ENCODE measurements at places on chromosomes 12 and 14.

DNA sequence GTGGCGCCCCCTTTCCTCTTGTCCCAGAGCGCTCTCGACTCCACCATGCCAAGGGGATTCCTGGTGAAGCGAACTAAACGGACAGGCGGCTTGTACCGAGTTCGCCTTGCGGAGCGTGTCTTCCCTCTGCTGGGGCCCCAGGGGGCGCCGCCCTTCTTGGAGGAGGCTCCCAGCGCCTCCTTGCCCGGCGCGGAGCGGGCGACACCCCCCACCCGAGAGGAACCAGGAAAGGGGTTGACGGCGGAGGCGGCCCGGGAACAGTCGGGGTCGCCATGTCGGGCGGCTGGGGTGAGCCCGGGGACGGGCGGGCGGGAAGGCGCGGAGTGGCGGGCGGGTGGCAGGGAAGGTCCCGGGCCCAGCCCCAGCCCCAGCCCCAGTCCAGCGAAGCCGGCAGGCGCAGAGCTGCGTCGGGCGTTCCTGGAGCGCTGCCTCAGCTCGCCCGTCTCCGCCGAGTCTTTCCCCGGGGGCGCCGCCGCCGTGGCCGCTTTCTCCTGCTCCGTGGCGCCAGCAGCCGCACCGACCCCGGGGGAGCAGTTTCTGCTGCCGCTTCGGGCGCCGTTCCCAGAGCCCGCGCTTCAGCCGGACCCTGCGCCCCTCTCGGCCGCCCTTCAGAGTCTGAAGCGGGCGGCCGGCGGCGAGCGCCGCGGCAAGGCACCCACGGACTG lies 376 bp downstream of the INSM2 start:
- no peak for DNase-seq

- DNase-seq: no peak
Observed at GRCh38 chr12:108678104-108678730, 44.5 kb upstream of the SELPLG start.

GRCh38 chr14:89673512-89674225 lies 256.6 kb upstream of the FOXN3 start:
- no peak for DNase-seq

GRCh38 chr14:24130717-24131548 lies 474 bp downstream of the FITM1 start:
- DNase-seq: no peak

- DNase-seq: no peak
Observed at GRCh38 chr12:28966046-28966780, 182.9 kb upstream of the FAR2 start.

- no peak for DNase-seq
Observed at GRCh38 chr12:118359541-118359915, 13.2 kb downstream of the TAOK3 start.

- DNase-seq: no peak
Observed at GRCh38 chr12:124709722-124710687, 142.6 kb upstream of the NCOR2 start.

DNA sequence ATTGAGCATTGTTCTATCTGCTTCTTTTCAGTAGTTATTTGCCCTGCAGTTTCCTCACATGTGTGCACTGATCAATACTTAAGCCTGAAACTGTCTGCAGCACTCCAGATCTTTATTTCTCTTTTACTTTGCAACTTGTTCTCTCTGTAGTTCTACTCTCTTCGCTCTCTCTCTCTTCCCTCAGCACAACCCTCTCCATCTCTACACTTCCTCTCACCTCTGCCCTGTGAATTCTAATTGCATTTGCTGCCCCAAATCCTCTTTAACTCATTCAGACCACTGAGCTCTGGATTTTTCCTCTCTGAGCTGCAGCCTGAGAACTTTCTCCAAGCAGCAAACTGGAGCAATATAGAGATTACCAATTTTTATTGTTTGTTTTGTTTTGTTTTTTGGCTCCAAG lies 1035.5 kb downstream of the FSCB start:
- DNase-seq: no peak

GRCh38 chr12:71900091-71900490 lies 38.6 kb upstream of the TPH2 start:
- peak; percentile 7 for DNase-seq

DNA sequence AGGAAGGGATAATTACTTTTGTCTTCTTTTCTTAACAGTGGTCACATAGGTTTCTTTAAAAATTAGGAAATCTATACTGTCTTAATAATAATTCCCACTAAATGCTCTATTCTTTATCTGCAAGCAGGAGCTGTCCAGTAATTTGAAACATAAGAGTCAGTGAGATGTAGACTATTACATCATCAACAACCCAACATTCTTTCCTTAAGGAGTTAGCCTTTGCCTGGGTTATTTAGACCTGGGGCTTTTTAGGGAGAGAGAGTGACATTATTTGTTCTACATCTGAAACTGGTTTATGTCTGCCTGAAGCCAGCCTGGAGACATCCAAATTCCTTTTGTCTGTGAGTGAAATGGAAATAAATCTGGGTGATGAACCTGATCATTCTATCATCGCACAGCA lies 294.4 kb downstream of the TMTC2 start:
- no peak for DNase-seq

GRCh38 chr12:96208801-96209549 lies 14.8 kb downstream of the ELK3 start:
- DNase-seq: no peak

- no peak for DNase-seq
Observed at GRCh38 chr14:100546051-100546443, 41.2 kb downstream of the BEGAIN start.

DNA sequence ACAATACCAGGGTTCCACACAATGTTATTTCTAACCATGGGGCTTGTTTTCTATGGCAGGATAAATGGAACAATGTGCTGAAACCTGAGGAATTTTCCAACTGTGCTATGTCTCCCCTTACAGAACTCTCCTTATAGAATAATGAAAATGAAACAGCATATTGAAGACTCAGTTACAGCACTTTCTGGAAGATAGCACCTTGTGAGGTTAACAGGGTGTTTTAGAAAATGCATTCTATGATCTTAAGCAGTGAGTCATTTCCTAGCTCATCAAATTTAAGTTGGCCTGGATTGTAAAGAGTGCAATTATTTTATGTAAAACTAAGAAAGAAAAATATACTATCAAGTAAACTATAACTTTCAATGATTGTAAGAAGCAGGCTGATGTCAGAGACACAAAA lies 60.1 kb upstream of the CNTN1 start:
- no peak for DNase-seq

GRCh38 chr12:95918194-95918993 lies 24.0 kb downstream of the CCDC38 start:
- DNase-seq: peak; percentile 52

- no peak for DNase-seq
Observed at GRCh38 chr12:14810167-14810952, 3.6 kb downstream of the SMCO3 start.

DNA sequence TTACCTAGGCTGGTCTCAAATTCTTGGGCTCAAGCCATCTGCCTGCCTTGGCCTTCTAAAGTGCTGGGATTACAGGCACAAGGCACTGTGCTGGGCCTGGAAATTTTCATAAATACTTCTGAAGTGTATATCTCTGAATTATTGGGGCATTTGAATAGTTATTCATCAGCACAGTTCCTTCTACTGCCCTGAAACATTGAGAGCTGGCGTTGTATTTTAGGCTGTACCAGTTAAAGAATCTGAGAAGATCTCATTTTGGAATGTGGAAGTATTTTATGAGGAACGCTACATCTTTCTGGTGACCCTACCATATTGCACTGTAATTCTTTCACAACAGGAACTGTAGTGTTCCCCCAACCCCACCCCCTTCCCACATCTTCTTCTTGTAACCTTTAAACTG lies 349.0 kb upstream of the RGS6 start:
- no peak for DNase-seq

GRCh38 chr12:120532701-120533238 lies 1.4 kb upstream of the RNF10 start:
- DNase-seq: no peak

GRCh38 chr14:40414386-40414785 lies 982.2 kb upstream of the FBXO33 start:
- no peak for DNase-seq

- DNase-seq: no peak
Observed at GRCh38 chr12:69913526-69913925, 88.5 kb downstream of the MYRFL start.

GRCh38 chr14:66477567-66477966 lies 8.6 kb upstream of the CCDC196 start:
- no peak for DNase-seq

DNA sequence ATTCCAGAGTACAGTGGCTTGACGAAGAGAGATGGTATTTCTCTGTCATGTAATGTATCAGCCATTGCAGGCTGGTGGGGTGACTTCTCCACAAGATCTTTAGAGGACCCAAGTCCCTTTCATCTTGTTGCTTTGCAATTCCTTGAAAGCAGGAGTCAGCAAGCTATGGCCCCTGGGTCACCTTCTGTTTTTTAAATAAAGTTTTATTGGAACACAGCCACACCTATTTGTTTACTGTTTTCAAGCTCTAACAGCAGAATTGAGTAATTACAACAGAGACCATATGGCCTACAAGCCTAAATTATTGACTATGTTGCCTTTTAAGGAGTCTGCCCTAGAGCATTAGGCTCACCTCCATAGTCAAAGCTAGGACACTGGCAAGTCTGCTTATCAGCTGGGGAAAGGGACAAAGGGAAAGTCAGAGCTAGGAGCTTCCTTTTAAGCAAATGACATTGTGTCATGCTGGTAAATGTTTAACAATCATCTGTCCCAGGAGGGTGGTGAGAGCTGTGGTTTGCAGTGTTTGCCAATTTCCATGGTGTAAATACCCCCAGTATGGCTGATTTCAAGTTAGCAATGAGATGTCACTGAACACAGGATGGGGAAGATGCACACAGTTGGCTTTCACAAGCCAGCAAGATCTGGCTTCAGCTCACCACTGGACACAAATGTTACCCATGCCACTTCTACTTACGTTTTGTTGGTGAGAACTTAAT lies 87.7 kb upstream of the PWP1 start:
- DNase-seq: no peak

- DNase-seq: no peak
Observed at GRCh38 chr14:101789222-101789621, 27.7 kb downstream of the PPP2R5C start.

GRCh38 chr12:3215410-3215975 lies 138.3 kb downstream of the TSPAN9 start:
- no peak for DNase-seq

GRCh38 chr12:94169966-94170689 lies 21.8 kb downstream of the PLXNC1 start:
- no peak for DNase-seq

DNA sequence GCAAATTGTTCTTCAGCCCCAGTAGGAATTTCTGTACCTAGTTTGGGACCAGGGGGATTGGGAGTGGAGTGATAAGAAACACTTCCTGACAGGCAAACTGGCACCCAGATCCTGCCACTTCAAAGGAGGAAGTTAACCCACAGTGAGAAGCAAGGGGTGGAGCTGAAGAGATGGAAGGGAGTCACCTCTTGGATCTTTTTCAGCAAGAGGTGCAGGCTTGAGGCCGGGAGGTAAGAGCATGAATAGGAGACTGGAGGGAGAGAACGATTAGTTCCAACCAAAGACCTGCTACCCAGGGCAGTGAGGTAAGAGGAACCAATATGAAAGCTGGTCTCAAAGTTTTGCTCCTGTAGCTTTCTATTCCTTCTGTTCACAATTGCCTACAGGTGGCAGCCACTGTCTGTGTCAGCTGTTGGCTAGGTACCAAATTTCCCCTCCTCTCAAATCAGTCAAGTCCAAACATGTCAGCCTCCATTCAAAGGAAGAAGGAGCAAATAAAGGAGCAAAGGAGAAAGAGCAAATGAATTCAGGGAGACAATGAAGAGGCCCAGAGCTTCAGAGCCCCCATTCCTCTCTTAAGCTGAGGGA lies 14.9 kb upstream of the TAC3 start:
- DNase-seq: no peak

DNA sequence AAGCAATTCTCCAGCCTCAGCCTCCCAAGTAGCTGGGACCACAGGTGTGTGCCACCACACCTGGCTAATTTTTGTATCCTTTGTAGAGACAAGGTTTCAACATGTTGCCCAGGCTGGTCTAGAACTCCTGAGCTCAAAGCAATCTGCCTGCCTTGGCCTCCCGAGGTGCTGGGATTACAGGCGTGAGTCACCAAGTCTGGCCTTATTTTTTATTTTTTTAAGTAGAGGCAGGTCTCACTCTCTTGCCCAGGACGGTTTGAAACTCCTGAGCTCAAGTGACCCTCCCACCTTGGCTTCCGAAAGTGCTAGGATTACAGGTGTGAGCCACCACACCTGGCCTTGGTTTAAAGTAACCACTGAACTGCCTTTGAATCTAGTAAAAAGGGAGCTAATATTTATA lies 56.8 kb downstream of the SPPL3 start:
- DNase-seq: no peak

GRCh38 chr12:49873361-49873934 lies 30.3 kb downstream of the FAIM2 start:
- DNase-seq: no peak

DNA sequence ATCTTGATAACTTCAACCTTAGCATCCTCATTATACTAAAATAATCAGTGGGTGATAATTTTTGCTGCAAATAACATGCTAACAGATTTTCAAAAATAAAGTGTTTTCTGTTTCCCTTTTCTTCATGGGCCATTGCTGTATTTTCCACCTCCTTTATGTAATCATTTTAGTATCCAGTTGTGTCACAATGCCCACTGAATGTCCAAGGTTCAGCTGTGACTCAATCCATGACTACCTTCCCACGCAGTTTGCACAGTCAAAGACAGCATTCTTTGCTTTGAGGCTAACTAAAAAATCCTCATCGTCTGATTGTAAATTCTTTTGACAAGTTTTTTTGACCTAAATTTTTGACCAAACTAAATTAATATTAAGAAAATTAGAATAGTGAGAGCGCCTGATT lies 474.1 kb downstream of the FLRT2 start:
- DNase-seq: peak; percentile 9

DNA sequence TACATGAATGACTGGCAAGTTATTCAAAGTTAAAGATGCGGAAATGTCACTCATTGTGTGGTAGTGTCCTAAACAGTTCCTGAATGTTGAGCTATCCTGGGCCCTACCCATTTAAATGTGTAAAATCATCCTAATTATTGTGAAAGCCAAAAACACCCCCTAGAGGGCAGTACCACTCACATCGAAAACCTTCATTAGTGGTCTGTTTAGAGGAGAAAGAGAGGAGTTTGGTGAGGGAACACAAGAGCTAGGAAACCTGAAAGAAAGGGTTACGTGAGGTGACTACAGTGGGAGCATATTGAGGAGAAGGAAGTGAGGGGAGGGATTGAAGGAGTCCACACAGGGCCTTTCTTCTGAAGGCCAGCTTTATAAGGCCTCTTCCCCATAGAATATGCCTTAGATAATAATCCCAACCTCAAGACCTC lies 2.5 kb upstream of the TEP1 start:
- DNase-seq: peak; percentile 49

Measured in HuH-7 (cell line).